Common myeloid progenitor, CD34-positive (primary cell): ENCODE measurements at places on chromosomes 3 and 15.
A peak's percentile ranks its signal among the peaks of the same experiment; 100 is the strongest.

- DNase-seq: no peak
Observed at GRCh38 chr15:36208868-36209582, 370.4 kb upstream of the CDIN1 start.

DNA sequence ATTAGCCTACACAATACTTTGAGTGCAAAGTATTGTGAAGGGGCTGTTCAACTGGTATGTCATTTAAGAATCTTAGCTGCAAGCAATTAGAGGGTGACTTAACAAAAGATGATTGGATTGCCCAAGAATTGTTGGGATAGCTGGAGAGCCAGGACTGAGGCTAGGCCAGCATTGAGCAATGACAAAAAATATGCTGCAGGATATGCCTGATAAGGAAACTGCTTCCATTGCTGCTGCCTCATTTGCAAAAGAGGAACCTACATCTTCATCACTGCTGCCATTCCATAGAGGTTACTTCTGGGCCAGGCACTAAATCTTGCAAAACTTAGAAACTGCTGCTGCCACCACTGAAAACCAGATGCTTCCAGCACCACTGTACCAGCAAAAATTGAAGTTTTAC is 108.0 kb upstream of the TBC1D5 start:
- DNase-seq: peak; percentile 57

DNA sequence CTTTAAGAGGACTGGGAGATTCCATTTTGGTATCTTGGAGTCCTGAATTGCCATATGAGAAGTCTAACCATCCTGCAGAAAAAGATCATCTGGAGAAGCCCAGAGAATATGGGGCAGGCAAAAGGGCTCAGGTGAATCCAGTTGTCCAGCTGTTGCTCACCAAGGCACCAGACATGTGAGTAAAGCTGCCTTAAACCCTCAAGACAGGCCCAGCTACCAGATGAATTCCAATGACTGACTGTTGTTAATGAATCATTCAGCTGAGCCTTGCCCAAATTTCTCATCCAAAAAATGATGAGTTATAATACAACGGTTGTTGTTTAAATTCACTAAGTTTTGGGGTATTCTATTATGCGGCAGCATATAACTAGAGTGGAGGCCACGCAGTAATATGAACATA is 22.0 kb upstream of the NANOGP8 start:
- no peak for DNase-seq

- DNase-seq: no peak
Observed at GRCh38 chr3:136075811-136076210, 110.3 kb downstream of the PPP2R3A start.

- DNase-seq: no peak
Observed at GRCh38 chr3:44048949-44049348, 192.7 kb upstream of the TOPAZ1 start.

DNA sequence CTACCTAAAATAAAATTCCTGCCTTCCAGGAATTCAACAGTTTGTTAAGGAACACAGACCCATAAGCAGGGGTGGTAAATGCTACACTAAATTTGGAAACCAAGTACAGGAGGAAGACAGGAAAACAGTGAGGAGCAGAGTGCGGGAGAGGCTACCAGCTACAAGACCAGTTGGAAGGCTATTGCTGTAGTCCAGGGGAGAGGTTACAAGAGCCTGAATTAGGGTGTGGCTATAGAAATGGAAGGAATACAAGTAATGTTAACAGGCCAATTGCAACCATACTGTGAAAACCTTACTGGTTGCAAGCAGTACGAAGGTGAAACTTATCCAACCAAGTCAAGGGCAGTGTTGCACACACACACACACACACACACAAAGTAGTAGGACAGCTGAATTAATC is 880 bp upstream of the ARMC8 start:
- DNase-seq: no peak

GRCh38 chr3:150912501-150912900 is 7.3 kb upstream of the MINDY4B start:
- DNase-seq: no peak

- no peak for DNase-seq
Observed at GRCh38 chr3:169432708-169433432, 230.6 kb downstream of the MECOM start.

DNA sequence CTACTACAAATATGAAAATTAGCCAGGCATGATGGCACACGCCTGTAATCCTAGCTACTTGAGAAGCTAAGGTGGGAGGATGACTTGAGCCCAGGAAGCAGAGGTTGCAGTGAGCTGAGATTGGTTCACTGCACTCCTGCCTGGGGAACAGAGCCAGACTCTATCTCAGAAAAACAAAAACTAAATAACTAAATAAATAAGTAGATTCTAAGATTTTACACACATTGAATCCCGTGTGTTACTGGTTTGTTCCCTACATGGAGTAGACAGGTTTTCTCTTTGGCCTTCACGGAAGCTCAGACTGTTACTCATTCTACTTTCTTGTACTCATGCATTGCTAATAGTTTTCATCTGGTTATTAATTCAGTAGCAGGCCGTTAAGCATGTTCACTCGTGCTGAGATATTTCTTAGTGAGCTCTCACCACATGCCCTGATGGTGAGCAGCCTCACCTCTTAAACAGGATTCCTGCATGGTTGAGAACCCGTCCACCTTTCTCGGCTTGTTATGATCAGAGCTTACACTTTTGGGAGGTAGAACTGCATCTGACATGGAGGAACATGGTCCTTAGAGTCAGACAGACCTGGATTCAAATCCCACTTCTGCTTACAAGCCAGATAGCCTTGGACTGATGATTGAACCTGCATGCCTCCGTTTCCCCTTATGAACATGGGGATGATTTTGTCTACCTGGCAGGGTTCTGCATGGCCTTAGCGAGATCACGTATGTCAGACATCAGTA is 49.1 kb downstream of the CMTM7 start:
- DNase-seq: no peak

- no peak for DNase-seq
Observed at GRCh38 chr3:105415951-105416350, 49.2 kb downstream of the ALCAM start.

DNA sequence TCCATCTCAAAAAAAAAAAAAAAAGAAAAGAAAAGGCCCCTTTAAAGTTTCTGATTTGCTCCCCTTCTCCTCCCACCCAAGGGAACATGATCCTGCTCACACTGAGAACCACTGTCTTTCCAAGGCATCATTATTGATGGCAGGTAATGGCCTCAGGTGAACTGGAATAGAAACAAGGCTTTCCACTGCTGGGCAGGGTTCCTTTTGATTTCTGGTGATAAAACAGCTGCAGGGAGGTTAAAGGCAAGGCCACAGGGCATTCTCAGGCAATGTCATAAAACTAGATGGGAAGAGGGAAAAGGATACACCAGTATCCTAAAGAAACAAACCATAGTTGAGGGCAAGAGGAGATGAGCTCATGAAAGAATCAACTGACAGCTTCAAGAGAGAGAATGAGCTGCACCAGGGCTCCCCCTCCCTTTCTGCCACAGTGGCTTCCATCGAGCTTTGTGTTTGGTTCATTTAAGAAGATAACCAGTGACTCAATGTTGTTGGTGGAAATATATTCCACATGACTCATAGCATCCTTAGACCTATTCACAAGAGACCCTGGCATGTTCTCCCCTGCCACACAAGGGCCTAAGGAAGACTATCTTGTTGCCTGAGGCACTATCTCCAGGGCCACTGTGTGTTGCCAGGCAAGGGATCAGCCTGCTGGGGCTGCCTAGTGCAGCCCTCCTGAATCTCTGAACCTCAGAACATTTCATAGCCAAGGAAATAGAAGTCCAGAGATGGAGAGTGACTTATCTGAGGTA is 86.4 kb downstream of the WDR76 start:
- peak; percentile 10 for DNase-seq

DNA sequence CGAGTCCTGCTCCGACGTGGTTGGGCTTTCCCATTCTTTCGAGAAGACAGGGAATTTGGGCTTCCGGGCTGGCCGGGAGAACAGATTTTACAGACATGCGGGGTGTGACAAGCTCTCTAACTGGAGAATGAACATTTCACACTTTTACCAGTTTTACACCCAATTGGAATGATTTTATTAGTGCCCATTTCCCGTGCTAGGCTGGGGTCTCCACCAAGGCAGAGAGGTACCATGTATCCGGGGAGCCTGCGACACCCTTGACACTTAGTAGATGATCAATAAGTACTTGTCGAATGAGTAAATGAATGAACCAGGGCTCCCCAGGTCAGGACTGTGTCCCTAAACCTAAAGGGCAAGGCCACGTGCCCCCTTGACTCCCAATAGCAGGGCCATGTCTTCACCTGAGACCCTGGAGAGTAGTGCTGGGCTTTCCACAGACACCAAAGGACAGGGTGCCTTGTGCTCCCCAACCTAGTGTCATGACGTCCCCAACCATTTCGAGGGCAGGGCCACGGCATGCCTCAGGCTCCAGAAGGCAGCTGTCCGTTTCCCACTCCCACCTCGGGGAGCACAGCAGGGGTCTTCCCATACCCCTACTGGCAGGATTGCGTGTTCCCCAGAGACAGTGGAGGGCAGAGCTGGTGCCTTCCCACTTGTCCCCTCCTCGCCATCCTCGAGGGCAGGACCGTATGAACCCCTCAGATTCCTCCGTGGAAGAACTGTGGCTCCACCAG is 679 bp upstream of the MYD88 start:
- DNase-seq: peak; percentile 13

GRCh38 chr3:127196466-127197299 is 3.8 kb downstream of the PRR23E start:
- no peak for DNase-seq

DNA sequence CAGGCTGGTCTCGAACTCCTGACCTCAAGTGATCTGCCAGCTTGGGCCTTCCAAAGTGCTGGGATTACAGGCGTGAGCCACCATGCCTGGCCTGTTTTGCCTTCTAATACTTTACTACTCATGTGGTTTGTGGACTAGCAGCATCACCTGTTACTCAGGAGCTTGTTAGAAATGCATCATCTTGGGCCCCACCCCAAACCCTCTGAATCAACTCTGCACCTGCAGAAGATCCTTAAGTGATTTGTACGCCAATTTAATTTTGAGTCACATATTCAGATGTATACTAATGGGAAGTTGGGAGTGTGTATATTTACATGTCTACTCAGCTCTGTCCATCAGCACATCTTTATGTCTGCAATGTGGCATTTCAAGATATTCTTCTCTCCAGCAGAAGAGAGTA is 6.1 kb downstream of the TBC1D21 start:
- DNase-seq: no peak

DNA sequence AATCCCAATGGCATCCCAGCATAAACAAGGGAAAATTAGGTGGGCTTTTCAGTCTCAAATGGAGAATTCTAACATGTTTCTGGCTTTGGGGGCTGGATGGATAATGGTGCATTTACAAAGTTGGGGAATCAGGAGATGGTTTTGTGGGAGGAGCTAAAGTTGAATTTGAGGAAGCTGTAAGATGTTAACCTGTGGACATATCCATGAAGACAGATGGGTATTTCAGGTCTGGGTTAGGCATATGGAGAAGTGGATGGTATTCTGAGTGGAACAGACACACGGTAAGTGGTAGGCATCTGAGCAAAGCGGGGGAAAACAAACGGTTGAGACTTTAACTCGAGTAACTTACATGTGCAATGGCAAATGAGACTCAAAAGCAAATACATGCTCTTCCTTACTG is 1.7 kb upstream of the LMLN start:
- DNase-seq: peak; percentile 42

DNA sequence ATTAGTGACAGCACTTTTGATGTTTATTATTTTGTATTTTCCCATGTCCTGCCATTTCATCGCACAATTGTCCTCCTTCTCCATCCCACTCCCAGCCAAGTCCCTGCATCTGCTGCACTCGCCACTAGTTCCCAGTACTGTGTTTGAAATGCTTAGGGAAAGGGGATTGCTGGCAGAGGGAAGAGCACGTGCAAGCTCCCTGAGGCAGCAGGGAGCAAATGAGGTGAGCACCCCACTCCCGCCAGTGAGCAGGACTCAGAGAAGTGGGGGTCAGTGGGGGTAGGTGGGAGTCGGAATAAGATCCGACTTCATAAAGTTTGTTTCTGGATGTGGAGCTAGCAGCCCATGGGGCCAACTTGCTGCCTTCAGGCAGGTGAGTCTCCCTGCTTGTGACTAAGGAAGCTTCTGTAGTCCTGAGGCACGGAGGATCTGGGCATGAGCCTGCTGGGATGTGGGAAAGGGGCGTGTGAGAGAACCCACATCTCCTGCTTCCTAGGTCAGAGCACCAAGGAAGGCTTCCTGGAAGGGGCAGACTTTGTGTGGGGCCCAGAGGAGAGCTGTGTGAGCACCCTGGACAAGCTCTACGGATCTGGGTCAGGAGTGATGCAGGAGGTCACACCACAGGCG is 99.7 kb upstream of the TLE3 start:
- DNase-seq: no peak

DNA sequence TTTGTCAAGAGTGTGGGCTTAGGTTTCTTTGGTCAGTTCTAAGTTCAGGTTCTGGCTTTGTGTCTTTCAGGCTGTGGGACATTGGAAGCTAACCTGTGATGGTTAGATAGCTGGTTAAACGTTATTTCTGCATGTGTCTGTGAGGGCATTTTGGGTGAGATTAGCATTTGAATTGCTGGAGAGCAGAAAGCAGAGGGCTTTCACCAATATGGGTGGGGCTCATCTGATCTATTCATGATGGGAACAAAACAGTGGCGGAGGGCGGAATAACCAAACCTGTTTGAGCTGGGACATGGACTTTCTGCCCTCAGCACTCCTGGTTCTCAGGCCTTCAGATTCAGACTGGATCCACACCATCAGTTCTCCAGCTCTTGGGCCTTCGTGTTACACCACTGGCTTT is 195.4 kb downstream of the KLF13 start:
- DNase-seq: no peak

DNA sequence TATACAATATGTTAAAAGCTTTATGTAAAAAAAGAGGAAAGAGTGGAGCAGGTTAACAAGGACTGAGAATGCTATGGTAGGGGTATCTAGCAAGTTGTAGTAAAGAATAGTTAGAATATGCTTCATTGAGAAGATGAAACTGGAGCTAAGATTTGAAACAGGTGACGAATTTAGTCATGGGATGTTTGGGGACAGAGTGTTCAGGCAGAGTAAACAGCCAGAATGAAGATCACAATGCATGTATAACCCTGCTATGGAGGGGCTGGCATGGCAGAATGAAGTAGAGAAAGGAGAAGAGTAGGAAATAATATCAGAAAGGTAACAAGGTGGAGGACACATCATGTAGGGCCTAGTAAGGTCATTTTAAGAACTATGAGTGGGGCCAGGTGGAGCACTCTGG is 72.0 kb downstream of the BTD start:
- DNase-seq: no peak

- no peak for DNase-seq
Observed at GRCh38 chr15:57510647-57511046, 81.1 kb upstream of the MYZAP start.

GRCh38 chr3:14460342-14461005 is 58.1 kb downstream of the SLC6A6 start:
- DNase-seq: no peak

DNA sequence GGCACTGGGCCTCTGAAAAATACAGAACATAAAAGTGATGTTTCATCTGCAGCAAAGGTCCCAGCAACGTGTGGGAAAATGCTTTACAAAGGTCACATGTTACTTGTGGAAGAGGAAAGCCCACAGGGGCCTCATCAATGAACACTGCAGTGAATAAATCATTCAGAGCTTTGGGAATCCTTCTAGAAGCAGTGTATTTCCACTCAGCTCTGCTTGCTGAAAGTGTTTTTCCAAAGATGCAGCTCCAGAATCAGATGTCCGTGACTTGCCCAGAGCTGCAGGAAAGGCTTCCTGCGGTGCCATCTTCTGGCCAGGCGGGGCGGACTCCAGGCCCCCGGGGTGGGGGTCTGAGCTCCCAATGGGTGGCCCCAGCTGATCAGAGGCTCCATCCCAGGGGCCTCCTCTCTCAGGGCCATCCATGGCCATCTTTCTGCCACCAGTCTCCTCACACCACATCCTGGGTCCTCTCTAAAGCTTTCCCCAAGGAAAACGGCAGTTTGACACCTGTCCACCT is 81.5 kb downstream of the C3orf70 start:
- no peak for DNase-seq
